Cortex of kidney (tissue), 1 donor: ENCODE measurements at places on chromosomes 5 and 9.

DNA sequence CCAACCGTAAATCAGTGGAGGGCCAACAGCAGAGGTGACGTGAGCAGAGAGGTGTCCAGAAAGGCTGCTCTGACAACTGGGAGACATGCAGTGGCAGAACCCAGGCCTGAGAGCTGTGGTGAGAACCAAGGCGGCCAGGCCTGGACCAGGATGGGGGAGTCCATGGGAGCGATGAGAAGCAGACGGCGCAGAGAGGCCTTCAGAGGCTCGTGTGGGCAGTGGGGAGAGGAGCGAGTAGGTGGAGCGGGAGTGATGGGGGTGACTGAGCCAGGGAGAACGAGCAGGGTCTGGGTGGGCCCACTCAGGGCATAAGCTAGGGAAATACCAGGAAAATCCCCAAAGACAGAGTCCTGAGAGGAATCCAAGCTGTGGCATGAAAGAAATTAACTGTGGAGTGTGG is 7.9 kb upstream of the IL3 start:
- DNase-seq, result no peak

GRCh38 chr5:16551628-16552027 is 65.2 kb downstream of the RETREG1 start:
- no peak for DNase-seq

DNA sequence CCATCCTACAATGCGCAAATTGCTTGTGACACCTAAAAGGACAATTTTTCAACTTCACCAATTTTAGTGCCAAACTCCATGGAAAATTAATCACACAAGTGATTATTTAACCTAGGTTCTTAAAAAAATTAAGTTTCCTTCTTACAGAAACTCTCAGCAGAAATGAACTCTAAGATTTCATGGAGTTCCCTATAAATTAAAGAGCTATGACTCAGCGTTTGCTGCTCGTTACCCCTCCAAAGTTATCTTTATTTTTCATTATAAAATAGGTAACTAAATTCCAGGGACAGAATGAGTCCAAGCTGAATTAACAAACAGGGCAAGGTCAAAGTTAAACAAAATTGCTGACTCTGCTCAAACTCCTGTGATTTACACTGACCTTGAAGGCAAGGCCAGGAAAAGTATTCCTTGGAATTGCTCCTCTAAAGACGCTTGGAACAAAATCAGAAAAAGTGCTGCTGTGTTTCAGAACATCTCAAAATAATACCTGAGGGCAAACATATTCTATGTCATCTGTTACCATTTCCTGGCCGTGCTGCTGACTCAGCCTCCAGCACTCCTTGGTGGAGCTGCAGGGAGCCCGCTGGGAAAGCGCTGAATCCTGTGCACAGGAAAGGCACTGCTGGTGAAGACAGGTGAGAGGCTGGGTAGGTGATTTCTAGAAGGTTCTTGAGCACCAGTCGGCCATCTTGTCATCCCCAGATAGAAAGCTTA is 2.5 kb upstream of the CMBL start:
- no peak for DNase-seq

- no peak for DNase-seq
Observed at GRCh38 chr9:127762111-127762676, 16.3 kb downstream of the SH2D3C start.

DNA sequence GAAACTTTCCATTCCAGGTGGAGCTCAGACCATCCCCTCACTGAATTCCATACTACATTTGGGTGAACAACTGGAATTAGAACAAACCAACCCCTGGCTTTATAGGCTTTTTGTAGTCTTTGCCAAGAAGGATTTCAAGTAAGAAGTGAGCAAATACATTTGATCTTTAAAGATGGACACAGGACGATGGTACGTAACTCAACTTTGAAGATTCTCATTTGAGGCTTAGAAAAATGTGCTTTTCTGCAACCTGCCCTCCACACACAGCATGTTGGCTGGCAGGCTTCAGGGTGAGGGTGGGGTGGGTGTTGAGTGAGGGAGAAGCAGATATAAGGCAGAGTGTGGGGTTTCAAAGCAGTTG is 175.8 kb downstream of the DCP2 start:
- DNase-seq, result no peak

DNA sequence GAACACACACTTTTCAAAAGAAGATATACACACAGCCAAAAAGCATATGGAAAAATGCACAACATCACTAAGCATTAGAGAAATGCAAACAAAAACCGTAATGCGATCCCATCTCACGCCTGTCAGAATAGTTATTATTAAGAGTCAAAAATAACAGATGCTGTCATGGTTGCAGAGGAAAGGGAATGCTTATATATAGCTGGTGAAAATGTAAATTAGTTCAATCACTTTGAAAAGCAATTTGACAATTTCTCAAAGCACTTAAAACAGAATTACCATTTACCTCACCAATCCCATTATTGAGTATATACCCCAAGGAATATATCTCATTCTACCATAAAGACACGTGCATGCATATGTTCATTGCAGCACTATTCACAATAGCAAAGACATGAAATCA is 126.8 kb upstream of the MRPS30 start:
- DNase-seq, result no peak

DNA sequence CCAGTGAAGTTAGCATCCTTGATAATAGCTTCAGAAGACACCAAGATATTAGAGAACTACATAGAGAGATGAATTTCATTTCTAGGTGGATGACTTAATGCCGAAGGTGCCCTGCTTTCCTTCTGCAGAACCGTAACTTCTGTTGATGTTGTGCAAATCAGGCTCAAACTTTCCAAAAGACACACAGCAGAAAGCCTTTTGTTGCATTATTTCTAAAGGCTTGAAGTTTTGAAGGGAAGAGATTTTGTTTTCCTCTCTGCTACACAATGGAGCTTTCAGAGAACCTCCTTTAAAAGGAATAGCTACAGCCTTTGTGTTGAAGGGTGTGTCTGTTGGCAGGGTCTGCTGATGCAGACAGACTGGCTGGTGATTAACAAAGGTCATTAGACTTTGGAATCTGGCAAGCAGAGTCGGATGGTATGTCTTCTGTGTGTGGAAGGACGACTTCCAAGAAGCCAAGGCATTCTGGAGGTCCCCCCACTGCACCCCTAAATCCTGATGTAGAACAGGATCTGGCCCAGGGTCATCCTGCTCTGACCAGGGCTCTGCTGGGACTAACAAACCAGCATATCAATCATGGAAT is 57.8 kb downstream of the ZNF462 start:
- no peak for DNase-seq

- DNase-seq, result no peak
Observed at GRCh38 chr5:151202381-151203139, 21.3 kb downstream of the CCDC69 start.

DNA sequence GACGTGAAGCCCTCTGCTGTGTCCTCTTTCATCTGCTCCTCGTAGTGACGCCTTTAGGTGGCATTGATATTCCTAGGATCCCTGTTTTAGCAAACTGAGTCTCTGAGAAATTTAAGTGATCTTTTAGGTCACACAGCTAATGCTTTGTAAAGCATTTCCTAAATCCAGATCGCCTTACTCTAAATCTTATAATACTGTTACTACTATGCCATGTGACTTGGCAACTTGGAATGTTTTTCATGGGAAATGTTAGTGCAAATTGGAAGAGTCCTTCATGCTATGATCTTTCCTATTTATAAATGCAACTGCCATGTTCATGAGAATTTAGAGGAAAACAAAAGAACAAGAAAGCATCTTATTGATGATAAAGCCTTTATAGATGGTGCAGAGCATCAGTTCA is 212.2 kb downstream of the TRIO start:
- no peak for DNase-seq

- no peak for DNase-seq
Observed at GRCh38 chr9:77020413-77021290, 1.2 kb downstream of the FOXB2 start.

GRCh38 chr9:130254747-130255630 is 10.6 kb upstream of the HMCN2 start:
- DNase-seq, result no peak

- DNase-seq, result no peak
Observed at GRCh38 chr9:131622523-131622922, 77.2 kb downstream of the PRRT1B start.

GRCh38 chr5:19709403-19709802 is 278.6 kb downstream of the CDH18 start:
- DNase-seq, result no peak
